SK-N-MC (cell line): ENCODE measurements at places on chromosomes 6 and 20.

DNA sequence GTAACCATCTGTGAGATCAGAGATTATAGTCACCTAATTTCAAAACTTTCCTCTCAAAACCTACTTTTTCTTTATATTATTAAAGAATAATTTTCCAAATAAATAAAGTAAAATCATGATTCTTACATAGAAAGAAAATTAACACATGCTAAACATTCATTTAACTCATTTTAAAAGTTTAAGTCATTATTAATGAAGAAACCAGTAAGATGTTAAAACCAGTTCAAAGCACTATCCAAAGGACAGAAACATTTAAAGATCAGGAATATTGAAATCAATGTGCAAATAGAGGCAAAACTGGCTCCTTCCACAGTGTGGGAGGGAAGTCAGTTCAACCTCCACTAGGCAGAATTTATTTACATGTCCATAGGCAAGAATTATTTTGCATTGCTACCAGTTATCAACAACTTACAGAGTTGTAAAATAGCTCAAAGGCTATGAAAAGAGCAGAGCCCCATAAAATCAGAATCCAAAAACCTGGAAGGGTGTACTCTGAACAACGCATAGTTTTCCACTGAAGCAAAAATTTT is 146.9 kb downstream of the KHDC1L start:
- no peak for DNase-seq

GRCh38 chr6:35049900-35050756 is 91.0 kb downstream of the TCP11 start:
- no peak for DNase-seq

DNA sequence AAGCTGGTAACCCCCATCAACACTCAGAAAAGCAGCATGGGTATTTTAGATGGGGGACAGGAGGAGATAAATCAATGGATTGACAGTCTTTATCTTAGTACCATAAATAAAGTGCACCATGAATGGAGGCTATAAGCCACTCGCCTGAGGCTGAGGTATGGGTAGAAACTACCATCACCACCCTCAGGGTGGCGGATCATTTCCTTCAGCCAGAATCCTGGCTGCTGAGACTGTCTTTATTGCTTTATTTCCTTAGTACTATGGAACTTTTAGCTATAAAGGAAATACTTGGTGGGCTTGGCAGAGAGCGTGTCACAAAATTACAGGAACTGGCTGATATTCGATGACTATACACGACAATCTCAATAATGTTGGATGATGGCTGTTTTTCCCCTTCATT is 52.2 kb downstream of the STK38 start:
- no peak for DNase-seq

GRCh38 chr6:44078827-44079671 is 48.2 kb downstream of the MRPL14 start:
- DNase-seq: peak; percentile 59

DNA sequence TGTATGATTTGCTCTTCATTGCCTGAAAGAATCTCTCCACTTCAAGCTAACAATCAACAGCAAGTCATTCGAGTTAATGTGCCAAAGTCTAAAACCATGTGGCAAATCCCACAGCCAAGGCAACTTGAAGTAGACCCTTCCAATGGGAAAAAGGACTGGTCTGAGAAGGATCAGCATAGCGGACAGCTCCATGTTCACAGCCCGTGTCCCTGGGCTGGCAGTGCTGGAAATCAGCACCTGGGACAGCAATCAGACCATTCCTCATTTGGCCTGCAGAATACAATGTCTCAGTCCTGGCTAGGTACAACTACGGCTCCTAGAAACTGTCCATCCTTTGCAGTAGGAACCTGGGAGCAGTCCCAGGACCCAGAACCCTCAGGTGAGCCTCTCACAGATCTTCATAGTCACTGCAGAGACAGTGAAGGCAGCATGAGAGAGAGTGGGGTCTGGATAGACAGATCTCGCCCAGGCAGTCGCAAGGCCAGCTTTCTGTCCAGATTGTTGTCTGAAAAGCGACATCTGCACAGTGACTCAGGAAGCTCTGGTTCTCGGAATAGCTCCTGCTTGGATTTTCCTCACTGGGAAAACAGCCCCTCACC is 1.1 kb downstream of the GJA10 start:
- no peak for DNase-seq

GRCh38 chr6:139567095-139567494 is 192.6 kb upstream of the CITED2 start:
- no peak for DNase-seq

- DNase-seq: no peak
Measured at GRCh38 chr20:33337119-33337518, 54.1 kb downstream of the BPIFB1 start.

- DNase-seq: no peak
Measured at GRCh38 chr6:140050101-140050995, 675.9 kb upstream of the CITED2 start.

- DNase-seq: peak; percentile 44
Measured at GRCh38 chr6:155528982-155529453, 73.4 kb upstream of the NOX3 start.
